DMS79 (cell line): ENCODE measurements at places on chromosomes 1 and 21.

DNA sequence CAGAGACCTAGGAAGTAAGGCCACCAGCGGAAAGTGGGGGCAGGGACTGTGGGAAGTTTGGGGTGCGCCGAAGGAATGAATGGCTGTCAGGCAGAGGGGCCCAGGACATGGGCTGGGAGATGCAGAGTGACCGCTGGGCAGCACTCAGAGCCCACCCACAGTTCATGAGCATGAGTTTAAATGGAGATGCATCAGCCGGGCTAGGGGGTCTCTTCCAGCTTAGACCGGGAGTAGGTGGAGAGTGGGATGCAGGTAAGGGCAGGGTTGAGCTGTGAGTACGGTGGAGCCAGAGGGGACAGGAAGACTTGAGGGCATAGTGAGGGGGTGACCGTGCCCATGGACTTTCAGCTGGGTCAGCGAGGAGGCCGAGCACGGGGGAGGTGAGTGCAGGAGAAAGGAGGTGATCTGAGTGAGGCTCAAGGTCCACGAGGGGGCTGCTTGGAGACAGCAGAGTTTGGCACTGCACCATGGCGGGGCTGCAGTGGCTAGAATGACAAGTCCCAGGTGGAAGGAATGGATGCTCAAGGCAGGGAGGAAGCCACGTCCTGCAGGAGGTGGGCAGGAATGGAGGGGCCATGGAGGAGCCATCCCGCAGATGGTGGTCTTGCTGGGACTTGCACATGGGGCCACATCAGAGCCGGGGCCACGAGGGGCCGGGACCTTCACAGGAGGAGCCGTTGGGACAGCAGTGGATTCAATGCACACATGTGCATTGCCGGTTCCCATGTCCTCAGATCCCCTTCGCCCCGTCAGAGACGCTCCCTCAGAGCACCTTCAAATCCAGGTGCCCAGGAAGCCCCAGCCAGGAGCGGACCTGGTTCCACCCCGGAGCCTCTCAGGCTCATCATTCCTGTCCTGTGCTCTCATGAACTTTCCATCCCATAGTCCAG is 34.9 kb downstream of the UBASH3A start:
- no peak for DNase-seq

- no peak for DNase-seq
These were observed 95.5 kb upstream of the TARDBP start for GRCh38 chr1:10916991-10917390.

DNA sequence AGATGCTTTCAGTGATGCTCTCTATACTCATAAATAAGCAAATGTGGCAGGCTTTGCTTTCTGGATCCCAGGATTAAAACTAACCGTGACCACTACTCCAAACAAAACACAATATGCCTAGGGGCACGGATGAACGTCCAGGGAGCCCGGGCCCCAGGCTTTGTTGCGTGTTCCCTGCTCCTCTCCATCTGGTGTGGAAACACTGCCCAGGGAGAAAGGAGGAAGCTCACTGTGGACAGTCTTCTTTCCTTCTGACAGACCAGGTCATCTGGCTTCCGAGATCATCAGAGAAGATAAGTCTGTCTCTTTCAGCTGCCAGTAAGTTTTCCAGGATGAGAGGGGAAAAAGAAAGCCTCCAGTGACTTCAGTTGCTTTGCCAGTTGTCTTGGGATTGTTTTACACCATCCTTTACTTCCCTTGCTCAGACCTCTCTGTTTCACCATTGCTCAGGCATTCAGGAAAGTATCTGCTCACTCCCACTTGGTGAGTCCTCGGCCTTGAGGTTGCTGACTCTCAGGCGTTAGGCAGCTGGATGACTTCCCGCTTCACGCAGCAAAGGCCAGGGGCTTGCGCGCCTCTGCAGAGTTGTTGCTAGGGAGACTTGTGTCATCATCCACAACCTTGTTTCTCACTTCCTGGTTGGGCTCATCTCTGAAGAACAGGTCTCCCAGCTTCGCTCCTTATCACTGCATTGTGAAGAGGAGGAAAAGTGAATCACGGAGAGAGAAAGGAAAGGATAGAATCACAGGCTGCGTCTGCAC is 20.6 kb upstream of the PGD start:
- no peak for DNase-seq

DNA sequence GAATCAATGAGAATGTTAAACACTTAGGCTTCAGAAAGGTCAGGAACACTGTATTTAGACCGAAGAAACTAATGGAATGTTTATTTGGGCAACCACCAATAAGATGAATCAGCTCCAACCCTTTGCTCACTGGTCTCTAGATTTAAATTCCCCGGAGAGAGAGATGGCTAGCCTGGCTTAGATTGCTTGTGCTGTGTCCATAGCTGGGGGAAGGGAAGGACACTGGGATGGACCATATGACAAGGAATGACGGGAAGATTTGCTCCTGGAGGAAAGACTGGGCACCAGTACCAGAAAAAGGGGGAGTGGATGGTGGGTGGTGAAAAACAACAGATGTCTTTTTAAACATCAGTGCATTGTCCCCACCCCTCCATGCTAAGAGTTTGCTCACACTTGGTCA is 426.6 kb downstream of the DUSP10 start:
- no peak for DNase-seq

DNA sequence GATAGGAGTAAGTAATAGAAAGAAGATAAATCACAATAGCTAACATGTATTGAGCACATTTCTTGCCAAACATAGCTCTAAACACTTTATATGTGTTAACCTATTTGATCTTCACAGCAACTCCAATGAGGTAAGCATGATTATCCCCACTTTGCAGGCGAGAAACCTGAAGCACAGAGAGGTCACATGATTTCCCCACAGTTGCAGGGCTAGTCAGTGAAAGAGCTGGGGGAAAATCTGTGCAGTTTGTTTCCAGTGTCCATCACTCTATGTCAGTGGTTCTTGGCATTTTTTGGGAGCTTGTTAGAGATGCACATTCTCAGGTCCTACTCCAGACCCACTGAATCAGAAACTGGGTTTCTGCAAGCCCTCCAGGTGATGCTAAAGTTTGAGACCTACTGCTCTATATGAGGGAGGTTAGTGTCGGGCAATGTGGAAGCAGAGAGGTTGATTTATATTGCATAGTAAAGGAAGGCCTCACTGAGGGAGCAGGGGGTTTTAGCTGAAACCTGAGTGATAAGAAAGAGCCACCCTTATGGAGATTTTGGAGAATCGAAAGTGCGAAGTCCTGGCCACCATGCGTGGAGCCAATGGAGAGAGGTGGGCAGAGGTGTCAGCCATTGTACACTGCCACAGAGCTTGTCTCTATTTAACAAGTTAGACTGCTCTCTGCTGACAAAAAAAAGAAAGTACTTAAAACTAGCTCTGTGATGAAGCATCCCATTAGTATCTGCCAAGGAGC is 20.9 kb downstream of the MCOLN3 start:
- no peak for DNase-seq

DNA sequence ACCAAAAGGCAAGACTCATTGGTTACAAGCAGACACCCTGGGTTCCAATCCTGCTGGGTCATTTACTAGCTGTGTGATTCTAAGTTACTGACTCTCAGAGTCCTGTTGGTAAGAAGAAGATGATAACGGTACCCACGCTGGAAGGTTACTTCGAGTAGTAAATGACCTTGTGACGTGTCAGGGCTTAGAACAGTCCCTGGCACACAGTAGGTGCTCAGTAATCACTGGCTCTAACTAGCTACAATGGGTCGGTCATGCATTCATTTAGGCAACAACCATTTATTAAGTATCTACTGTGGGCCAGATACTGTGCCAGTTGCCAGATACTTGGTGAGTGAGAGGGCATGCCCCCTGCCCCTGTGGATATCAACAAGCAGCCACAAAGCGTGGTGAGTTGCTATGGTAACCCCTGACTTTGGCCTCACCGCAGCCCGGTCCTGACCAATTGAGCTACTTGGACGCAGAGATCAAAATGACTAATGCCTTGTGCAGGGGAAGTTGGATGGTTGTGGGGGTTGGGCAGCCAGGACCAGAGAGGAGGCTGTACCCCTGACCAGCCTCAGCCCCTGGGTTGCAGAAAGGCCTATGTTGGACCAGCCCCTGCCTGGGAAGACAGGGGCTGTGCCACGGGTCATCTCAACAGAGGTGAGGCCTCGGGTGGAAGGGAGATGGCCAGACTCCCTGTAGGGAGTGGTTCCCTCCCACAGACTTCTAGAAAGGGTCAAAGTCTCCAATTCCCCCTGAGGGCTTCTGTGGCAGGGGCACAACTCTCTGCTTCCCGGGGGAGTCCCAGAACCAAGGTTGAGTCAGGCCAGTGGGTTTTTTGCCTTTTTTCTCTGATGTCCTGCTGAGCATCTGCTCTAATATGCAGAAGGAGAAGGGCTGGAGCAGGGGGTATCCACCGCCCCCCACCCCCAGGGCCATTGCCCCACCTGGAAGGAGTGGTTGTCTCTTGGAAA is 16.0 kb downstream of the DHRS3 start:
- DNase-seq = no peak

- DNase-seq = no peak
These were observed 87.3 kb downstream of the TBX15 start for GRCh38 chr1:118900643-118901440.

DNA sequence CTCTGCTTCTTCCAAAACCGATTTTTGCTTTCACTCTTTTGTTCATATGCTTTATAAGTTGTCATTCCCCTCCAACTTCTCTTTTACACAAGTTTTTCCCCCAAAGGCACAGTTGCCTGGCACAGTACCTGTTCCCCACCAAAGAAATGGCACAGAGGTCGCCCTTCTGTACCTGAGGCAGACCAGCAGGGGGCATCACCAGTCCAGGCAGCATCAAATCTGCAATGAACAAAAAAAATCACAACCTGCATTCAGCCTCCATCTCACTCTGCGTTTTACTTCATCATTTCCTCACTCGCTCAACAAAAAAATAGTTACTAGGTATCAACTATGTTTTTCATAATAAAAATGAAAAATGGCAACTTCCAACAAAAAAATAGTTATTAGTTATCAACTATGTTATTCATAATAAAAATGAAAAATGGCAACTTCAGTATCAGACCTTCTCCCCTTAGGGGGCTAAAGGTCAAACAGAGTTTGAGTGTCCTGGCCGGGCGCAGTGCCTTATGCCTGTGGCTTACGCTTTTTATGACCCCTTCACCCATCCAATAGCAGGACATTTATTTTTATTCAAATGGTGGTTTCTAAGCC is 4.1 kb downstream of the EIF2D start:
- DNase-seq = no peak

GRCh38 chr1:226607268-226607660 is 58.7 kb downstream of the STUM start:
- DNase-seq = no peak

GRCh38 chr1:156104065-156104810 is 10.3 kb upstream of the LMNA start:
- peak; percentile 67 for DNase-seq

DNA sequence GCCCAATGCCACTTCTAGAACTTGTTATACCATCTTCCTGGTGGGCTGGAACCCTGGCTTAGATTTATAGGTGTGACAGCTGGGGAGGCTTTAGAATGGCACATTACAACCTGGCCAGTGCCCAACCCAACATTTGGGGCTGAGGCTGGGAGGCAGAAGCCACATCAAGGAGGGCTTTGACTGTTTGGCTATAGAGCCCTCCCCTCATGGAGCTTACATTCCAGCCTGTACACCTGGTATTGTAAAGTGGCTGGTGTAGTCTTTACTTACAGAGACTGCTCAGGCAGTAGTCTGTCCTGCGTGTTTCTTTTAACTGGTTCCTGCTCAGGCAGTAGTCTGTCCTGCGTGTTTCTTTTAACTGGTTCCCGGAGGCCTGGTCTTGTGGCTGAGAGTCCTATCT is 10.0 kb upstream of the SLC2A1 start:
- no peak for DNase-seq

DNA sequence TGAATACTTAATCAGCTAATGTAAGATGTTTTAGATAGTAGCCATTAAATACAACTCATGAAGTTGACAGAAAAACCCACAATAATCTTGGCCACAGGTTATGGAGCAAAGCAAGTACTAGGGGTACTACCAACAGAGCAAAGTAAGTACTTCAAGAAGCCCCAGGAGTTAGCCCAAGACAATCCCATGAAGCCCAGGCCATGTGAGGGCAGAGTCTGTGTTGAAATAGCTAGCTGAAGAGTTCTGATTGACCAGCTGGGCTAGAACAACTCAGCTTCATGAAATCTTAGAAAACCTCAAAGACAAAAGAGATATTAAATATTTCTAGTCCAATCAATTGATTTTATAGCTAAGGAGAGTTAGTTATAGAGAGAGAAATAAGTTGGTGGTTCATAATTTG is 212.9 kb upstream of the HOOK1 start:
- DNase-seq = no peak

- no peak for DNase-seq
These were observed 294.5 kb downstream of the RRAGC start for GRCh38 chr1:38565020-38565491.

DNA sequence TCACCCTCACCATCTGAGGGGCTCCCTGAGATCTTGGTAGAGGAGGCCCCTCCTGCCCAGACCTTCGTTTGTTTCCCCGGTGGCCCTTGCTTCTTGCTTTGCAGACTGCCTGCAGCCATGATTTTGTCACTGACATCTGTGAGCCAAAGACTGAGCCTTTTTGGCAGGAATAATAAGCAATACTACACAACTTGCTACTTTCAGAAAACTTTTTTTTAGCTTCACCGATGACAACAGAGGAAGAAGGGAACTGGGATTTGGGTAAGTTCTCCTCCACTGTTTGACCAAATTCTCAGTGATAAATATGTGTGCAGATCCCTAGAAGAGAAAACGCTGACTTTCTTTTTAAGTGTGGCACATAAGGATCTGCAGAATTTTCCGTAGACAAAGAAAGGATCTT is 11.7 kb upstream of the CD101 start:
- DNase-seq = no peak

- DNase-seq = no peak
These were observed 260.6 kb upstream of the VAMP3 start for GRCh38 chr1:7510389-7510931.

GRCh38 chr1:33382661-33383415 is 48.1 kb downstream of the PHC2 start:
- no peak for DNase-seq

- no peak for DNase-seq
These were observed 160.6 kb upstream of the USP24 start for GRCh38 chr1:55375617-55376258.

GRCh38 chr1:32040711-32041110 is 27.0 kb downstream of the KHDRBS1 start:
- DNase-seq = no peak

GRCh38 chr1:225508538-225509375 is 80.9 kb upstream of the LBR start:
- DNase-seq = no peak

DNA sequence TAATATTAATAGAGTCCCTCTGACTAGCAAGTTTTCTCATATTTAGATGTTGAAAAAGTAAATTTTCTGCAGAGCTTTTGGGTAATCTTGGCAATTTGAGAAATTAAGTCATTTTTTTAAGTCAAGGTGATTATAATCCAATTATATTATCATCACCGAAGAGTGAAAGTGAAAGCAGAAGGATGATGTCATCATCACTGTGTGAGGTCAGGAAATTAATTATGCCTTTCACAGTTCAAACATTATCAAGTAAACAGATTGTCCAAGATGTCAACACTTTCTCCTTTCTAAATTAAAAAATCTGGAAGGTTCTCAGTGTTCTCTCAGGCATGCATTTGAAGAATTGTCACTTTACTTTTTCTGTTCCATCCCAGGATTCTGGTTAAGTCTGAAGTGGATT is 296.0 kb downstream of the TBX15 start:
- DNase-seq = no peak

- DNase-seq = no peak
These were observed 48.7 kb downstream of the TRIM33 start for GRCh38 chr1:114462341-114462740.
